ENCODE measurements at places on chromosomes 6 and 20.

DNA sequence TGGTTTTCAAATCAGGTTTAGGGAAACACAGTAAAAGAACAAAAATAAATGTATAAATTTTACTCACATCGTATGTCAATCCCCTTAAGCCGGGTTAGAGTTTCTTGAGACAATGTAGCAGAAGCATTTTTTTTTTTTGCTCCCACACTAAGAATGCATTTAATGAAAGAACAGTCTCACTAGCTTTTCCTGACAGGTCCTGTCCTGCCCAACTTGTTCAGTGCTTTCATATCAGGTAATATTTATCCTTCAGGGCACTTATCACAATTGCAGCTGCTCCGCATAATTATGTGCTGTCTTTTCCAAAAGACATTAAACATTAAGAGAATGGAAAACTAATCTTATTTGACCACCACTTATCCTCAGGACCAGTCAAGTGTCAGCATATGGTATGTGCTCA is 632.0 kb downstream of the HTR1B start:
- no peak for DNase-seq

- DNase-seq: no peak
Observed at GRCh38 chr6:108733706-108734265, 114.4 kb upstream of the ARMC2 start.

DNA sequence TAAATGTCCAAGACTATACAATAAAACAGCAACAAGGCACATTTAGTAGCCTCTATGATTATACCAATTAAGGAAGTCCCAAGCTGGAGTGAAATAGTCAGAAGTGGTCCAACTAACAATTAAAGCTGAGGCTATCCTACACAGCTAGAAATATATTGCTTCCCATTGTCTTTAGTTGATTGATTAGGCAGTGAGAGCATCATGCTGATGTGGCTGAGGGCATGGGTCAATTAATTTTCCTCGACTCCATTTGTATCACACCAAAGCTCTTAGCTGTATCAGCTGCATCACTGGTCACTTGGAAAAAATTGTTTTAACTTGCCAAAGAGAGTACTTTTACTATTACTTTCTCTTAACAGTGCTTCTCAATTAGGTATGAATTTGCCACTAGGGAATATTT is 328.7 kb upstream of the NT5E start:
- DNase-seq: no peak

- DNase-seq: no peak
Observed at GRCh38 chr6:20409427-20409971, 7.8 kb downstream of the E2F3 start.

GRCh38 chr6:81105998-81106397 is 646.5 kb downstream of the TENT5A start:
- DNase-seq: no peak

DNA sequence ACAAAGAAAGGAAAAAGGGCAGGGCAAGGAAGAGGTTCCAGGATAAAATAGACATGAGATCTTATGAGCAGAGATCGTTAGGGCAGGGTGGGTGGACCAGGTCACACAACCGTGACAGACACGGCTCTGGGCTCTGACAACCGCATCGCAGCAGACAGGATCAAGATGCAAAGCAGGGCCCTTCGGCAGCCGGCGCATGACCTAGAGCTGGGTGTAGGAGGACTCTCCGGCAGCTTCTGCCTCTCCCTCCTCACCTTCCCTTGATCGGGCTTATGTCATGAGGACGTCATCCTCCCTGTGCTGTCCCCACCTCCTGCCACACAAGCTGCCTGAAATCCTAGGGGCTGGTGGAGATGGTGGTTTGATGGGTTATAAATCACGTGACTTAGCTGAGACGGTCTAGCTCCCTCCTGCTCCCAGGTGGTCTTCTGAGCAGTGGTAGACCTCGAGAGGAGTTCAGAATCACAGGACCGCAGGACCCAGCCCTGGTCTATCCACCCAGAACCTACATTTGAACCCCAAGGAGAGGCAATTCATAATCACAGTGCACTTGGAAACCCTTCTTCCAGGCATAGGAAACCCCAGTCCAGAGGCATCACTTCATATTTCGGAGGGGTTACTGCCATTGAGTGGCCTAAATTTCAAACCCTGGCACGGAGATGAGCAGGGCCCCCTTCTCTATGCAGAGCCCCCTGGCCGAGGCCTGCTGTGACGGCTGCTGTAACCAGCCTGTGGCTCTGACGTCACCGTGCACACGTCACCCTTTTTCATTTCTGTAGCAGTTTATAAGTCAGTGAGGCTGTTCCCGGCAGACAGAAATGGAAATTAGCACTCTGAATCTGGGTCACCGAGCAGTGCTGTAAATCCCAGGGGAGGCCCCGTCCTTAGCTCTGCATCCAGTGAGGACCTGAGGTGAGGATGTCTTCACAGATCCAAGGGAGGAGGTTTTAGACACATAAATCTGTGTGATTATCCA is 8.7 kb upstream of the CCR6 start:
- no peak for DNase-seq

DNA sequence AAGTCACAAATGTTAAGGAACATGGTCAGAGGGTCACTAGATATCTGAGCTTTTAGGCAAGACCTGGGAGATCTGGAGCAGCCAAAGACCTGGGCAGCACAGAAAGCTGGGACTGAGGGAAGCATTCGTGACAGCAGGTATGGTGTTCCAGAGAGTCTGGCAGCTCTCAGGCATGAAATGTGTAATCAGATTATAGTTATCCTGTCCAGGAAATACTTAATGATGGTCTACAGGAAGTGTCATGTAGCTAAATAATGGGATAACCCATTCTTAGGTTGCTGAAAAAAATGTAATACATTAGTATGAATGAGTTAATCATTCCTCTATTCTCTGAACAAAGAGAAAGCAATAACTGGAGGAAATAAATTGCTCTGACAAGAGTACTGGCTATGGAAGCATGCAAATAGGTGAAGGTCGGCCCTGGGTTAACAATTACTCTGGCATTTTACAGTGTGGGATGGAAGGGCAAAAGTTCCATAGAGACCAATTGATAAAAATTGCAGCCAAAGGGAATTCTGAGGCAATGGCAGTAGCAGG is 740.5 kb downstream of the CBLN4 start:
- DNase-seq: no peak

- DNase-seq: no peak
Observed at GRCh38 chr6:167962711-167963110, 34.8 kb upstream of the KIF25 start.

GRCh38 chr6:84769306-84769705 is 4.9 kb upstream of the TBX18 start:
- no peak for DNase-seq

- no peak for DNase-seq
Observed at GRCh38 chr6:115706324-115706723, 354.4 kb downstream of the FRK start.

DNA sequence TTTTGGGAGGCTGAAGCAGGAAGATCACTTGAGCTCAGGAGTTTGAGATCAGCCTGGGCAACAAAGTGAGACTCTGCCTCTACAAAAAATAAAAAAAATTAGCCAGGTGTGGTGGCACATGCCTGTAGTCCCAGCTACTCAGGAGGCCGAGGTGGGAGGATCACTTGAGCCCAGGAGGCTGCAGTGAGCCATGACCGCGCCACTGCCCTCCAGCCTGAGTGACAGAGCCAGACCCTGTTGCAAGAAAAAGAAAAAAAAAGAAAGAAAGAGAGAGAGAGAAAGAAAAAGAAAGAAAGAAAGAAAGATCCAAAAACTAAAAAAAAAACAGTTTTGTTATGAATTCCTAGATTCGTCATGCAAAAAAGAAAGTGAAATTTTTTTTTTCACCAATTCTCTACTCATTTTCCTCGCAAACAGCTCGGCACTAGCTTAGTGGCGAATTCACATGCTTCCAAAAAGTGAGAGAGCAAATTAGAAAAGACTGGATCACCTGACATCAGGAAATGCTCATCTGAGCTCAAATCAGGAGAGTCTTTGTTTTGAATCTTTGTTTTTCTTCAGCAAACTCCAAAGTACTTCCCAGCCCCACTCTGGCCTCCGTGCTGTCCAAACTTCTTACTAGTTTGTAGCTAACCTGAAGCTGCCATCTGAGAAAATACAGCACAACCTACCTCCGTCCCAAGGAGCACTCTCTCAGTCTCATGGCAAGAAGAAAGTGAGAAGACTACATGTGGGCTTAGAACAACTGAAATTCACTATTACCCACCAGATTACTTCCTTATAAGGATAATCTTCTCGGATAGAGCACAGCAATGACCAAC is 27.0 kb downstream of the IPCEF1 start:
- no peak for DNase-seq

DNA sequence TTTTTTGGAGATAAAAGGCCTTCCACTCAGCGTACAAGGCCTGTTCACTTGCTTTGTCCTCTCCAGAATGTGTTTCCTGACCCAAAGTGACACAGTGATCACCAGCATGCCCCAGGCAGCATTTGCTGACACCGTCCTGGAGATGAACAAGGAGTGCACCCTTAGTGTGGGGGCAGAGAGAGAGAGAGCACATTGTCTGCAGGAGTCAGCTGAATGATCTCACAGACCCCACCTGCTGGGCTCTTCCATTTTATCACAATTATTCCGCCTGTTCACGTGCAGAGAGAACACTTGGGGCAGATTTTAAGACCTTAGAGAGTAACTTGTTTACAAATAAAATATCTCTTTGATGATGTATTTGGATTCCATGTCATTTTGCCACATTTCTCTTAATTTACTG is 22.4 kb upstream of the MAS1L start:
- no peak for DNase-seq

DNA sequence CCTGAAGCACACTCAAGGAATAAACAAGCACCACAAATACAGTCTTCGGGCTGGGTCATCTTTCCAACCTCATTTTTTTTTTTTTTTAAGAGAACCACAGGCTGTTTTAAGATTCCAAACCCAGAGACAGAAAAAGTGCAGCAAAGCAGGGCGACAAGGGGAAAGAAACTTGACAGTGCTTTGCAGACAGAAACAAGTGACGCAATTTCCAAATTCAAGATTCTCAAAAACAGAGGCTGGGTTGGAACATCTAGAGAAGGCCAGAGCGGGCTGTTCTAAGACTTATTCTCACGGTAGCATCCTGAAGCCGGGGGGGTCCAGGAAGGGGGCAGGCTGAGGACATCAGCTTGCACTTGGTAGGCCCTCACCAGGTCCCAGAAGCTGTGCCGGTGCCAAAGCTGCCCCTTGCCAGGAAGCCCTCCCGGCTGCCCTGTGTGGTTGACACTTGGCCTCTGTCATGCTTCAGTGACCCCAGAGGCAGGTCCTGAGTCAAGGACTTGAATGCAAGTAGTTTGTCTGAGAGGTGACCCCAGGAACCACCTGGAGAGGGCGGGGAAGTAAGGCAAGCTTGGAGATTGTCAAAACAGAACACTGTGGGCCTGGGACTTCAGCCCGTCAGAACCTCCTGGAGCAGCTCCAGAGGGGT is 50.5 kb downstream of the BMP7 start:
- DNase-seq: no peak

GRCh38 chr20:5973971-5974370 is 23.5 kb downstream of the MCM8 start:
- no peak for DNase-seq

GRCh38 chr6:158068893-158069799 is 87.5 kb downstream of the SYNJ2 start:
- no peak for DNase-seq

DNA sequence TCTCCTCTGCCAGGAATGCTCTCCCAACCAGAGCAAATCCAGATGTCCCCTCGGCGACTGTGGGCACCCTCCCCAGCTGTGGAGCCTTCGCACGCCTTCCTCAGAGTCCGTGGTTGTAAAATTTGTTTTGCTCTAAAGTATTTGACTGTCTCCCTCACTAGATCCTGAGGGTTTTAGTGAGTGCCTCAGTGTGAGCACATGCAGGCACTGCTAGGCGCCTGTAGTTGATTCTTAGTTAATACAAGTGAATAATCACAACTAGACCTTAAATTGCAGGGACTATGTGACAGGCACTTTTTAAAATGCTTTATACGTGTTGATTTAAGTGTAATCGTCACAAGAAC is 680 bp upstream of the MTCH1 start:
- DNase-seq: no peak

DNA sequence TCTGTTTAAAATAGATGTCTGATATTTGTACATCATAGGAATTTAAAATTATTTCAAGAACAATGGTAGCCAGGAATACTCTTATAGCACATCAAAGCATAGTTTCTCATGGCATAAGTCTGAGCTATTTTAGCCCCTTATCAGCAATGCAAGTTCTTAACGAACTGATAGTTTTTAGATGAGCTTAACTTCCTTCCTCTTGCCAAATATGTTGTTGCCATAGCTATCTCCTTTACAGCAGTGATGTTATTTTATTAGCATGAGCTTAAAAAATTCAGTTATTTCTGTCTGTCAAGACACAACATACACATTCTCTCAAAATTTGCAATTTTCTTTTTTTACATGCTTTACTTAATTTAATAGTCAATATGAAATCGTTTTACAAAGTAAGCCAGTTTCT is 867.2 kb downstream of the PHF3 start:
- DNase-seq: no peak
